ENCODE measurements at places on chromosomes 11 and 22. TPM values are rescaled to one million over a fixed set of nuclear protein-coding genes. Genes with fewer than 3 reads are reported as not detected.

DNA sequence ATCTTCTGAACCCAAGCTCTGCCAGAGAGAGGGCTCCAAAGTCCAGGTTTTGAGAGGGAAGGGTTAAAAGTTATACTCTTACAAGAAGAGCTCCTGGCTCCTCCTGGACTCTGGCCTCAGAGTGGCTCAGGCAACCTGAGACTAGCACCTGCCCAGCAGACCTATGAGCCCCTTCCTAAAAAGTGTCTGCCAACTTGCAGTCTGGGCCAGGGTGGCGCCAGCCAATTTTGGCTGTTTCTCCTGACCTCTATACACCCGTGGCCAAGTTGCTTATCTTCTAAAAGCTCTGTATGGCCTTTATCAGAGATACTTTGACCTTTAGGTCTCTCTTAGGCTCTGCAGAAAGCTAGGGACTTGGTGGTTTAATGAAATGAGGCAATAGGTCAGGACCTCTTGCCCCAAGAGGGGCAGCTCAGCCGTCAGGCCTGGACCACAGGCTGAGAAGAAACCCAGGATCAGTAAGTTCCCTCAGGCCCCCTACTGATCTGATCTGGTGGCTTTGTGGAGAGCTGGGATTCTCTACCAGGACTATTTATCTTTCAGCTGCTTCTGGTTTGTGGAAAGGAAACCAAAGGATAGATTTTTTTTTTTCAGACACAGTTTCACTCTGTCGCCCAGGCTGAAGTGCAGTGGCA is 10.3 kb upstream of the UCP3 start:
- no peak for DNase-seq
- no peak overlapping the region for H3K27ac ChIP-seq
- peaks cover 23% of the 10 kb centered on the region for H3K36me3 ChIP-seq
- peak overlapping the region; percentile 27 for H3K4me3 ChIP-seq
- H3K27me3 ChIP-seq, result no peaks in the 10 kb centered on the region

GRCh38 chr22:36469094-36469710 is 12.2 kb downstream of the TXN2 start:
- H3K27me3 ChIP-seq, result no peaks in the 10 kb centered on the region
- H3K4me3 ChIP-seq, result no peak overlapping the region
- no peak for DNase-seq
- no peak overlapping the region for H3K27ac ChIP-seq
- peaks cover 7% of the 10 kb centered on the region for H3K36me3 ChIP-seq
- peaks cover 21% of the 10 kb centered on the region for H3K4me1 ChIP-seq

DNA sequence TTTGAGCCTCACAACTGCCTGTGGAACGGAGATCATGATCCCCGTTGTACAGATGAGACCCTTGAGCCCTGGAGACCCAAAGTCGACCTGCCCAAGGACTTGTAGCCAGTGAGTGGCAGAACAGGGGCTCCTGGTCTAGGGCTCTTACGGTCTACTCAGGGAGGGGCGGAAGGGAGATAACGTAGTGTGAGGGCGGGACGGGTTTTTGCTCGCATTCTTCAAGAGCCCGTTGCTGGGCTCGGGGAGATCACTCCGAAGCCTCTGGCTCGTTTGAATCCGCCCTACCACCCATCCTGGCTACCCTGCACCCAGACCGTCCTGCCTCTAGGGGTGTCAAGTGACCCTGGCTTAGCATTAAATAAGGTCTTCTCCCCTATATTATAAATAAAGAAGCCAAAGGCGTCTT is 639 bp downstream of the CRY2 start:
- peak overlapping the region; percentile 77 for H3K4me3 ChIP-seq
- H3K27me3 ChIP-seq, result no peaks in the 10 kb centered on the region
- H3K4me1 ChIP-seq, result peaks cover 57% of the 10 kb centered on the region
- no peak overlapping the region for H3K27ac ChIP-seq
- H3K36me3 ChIP-seq, result no peaks in the 10 kb centered on the region

Gene OR51I1
- not detected for total RNA-seq

Gene KRTAP5-7
- not detected for total RNA-seq

DNA sequence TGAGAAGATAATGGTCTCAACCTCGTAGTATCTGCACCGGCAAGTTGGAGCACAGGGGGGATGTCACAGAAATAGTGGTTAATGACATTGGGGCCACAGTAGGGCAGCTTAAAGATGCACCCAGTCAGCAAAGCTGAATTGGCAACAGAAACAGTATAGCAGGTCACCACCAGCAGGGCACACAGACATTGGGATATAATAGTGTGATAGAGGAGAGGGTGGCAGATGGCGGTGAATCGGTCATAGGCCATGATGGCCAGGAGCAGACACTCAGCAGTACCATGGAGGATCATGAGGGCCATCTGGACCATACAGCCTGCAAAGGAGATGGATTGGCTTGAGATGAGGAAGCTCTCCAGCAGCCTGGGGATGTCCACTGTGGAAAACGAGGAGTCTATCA is 106.0 kb upstream of the OR9Q1 start:
- DNase-seq, result no peak
- no peak overlapping the region for H3K4me3 ChIP-seq
- H3K27ac ChIP-seq, result no peak overlapping the region

Gene CLDN5
- total RNA-seq, result 0.17 TPM

Gene PAMR1
- total RNA-seq, result not detected

- H3K4me1 ChIP-seq, result peaks cover 9% of the 10 kb centered on the region
- H3K4me3 ChIP-seq, result no peak overlapping the region
- no peak overlapping the region for H3K27ac ChIP-seq
- H3K36me3 ChIP-seq, result no peaks in the 10 kb centered on the region
Observed at GRCh38 chr11:69439127-69439526, 42.3 kb upstream of the LINC01488 start.

Gene SLCO2B1
- not detected for total RNA-seq

Gene CCND1
- total RNA-seq, result 1.3 TPM

GRCh38 chr11:58685973-58686722 is 45.6 kb downstream of the GLYAT start:
- no peak overlapping the region for H3K4me3 ChIP-seq
- peaks cover 3% of the 10 kb centered on the region for H3K27me3 ChIP-seq
- H3K27ac ChIP-seq, result no peak overlapping the region
- H3K4me1 ChIP-seq, result peaks cover 7% of the 10 kb centered on the region
- DNase-seq, result peak; percentile 31
- no peaks in the 10 kb centered on the region for H3K36me3 ChIP-seq

DNA sequence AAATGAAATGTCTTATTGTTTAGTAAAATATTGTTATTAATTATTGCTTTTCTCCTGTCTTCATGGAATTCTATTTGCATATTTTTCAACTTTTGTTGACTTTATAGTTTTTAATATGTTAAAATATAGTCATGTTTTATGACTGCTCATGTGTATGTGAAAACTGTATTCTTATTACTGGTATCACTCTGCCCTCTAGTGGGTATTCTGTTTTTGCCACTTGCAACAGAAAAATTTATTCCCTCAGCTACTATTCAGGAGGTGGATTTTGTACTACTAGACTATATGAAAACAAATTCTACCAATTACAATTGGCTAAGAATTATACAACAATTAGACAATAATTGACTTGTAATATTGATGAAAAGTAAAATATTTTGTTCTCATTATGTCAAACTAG is 45.0 kb downstream of the OR4C6 start:
- H3K4me3 ChIP-seq, result no peak overlapping the region

GRCh38 chr11:41121600-41121999 is 337.9 kb downstream of the LRRC4C start:
- H3K27me3 ChIP-seq, result no peaks in the 10 kb centered on the region
- H3K4me3 ChIP-seq, result no peak overlapping the region
- no peaks in the 10 kb centered on the region for H3K36me3 ChIP-seq
- no peak for DNase-seq
- no peak overlapping the region for H3K27ac ChIP-seq

GRCh38 chr11:78371221-78371891 is 46.3 kb downstream of the GAB2 start:
- H3K27me3 ChIP-seq, result no peaks in the 10 kb centered on the region
- H3K36me3 ChIP-seq, result no peaks in the 10 kb centered on the region
- H3K27ac ChIP-seq, result no peak overlapping the region

DNA sequence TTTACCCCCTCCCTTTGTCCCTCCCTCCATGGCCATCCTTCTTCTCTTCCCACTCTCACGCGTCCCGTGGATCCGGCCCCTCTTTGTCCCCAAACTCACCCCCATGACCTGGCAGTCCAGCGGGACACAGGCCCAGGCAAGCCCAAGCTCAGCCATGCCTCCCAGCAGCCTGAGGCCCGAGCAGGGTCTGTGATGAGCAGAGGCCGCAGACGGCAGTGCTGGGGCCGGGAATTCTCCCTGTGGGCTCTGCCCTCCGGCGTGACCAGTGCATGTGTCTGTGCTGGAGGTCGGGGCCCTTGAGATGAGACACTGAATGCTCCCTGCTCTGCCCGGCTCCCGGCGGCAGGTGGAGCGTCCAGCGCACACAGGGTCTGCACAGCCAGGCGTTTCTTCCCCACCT is 237.9 kb downstream of the BRD1 start:
- no peaks in the 10 kb centered on the region for H3K27me3 ChIP-seq
- H3K4me3 ChIP-seq, result no peak overlapping the region
- no peaks in the 10 kb centered on the region for H3K4me1 ChIP-seq
- H3K27ac ChIP-seq, result no peak overlapping the region

GRCh38 chr22:26393929-26394328 is 35.1 kb upstream of the ASPHD2 start:
- DNase-seq, result no peak
- no peak overlapping the region for H3K27ac ChIP-seq
- H3K4me1 ChIP-seq, result peaks cover 3% of the 10 kb centered on the region
- H3K27me3 ChIP-seq, result peaks cover 3% of the 10 kb centered on the region

DNA sequence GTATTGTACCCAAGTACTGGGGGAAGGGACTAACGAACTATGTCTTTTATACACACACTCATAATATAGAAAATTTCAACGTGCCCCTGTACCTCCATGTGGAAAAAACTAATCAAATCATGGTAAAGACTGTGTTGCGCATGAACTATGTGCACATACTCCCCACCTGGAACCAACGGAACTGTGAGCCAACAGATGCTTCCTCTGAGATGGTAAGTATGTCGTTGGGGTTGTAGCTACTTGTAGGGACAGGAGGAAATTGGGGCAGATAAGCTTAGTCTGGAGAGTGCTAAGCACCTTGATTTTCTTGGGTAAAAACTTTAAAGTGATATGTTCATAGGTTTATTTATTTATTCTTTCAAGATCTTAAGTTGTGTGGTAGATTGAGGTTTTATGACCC is 40.1 kb downstream of the GLYAT start:
- H3K4me3 ChIP-seq, result no peak overlapping the region
- no peak for DNase-seq
- H3K4me1 ChIP-seq, result no peaks in the 10 kb centered on the region

Gene OR5D13
- not detected for total RNA-seq

GRCh38 chr11:125123947-125124617 is 12.7 kb upstream of the TMEM218 start:
- peak; percentile 61 for DNase-seq
- no peaks in the 10 kb centered on the region for H3K36me3 ChIP-seq
- H3K4me3 ChIP-seq, result no peak overlapping the region
- H3K27me3 ChIP-seq, result peaks cover 15% of the 10 kb centered on the region
- peaks cover 6% of the 10 kb centered on the region for H3K4me1 ChIP-seq

- no peak overlapping the region for H3K4me3 ChIP-seq
- peaks cover 4% of the 10 kb centered on the region for H3K36me3 ChIP-seq
- no peak overlapping the region for H3K27ac ChIP-seq
- H3K4me1 ChIP-seq, result peaks cover 16% of the 10 kb centered on the region
- no peak for DNase-seq
Observed at GRCh38 chr22:46147471-46148267, 2.7 kb upstream of the PPARA start.

Gene APOL4
- 0.53 TPM for total RNA-seq

DNA sequence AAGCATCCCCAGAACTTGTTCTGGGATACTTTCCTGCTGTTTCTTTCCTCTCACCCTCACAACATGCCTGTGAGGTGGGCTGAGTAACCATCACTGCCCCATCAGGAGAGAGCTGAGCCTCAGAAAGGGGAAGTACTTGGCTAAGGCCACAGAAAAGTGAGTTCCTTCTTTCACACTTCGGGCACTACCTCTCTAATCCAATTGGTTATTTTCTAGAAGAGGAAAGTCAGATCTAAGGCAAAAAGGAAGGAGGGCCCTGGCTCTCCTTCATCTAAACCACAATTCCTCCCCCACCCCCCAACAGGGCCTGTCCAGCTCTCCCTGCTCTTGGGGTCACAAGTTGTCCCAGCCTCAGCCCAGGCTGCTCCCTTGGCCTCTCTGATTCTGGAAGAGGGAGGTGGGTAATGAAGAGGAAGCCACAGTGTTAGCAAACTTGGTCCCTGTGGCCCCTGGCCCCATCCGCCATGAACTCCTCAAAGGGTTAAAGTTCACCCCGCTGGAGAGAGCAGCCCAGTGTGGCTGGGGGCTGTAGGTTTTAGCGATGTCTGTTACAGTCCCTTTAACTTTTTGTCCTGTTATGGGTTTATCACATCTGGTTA is 34.0 kb downstream of the SLC22A12 start:
- no peak for DNase-seq
- H3K27me3 ChIP-seq, result no peaks in the 10 kb centered on the region
- H3K27ac ChIP-seq, result no peak overlapping the region
- no peaks in the 10 kb centered on the region for H3K36me3 ChIP-seq
- H3K4me3 ChIP-seq, result no peak overlapping the region
- H3K4me1 ChIP-seq, result peaks cover 2% of the 10 kb centered on the region

DNA sequence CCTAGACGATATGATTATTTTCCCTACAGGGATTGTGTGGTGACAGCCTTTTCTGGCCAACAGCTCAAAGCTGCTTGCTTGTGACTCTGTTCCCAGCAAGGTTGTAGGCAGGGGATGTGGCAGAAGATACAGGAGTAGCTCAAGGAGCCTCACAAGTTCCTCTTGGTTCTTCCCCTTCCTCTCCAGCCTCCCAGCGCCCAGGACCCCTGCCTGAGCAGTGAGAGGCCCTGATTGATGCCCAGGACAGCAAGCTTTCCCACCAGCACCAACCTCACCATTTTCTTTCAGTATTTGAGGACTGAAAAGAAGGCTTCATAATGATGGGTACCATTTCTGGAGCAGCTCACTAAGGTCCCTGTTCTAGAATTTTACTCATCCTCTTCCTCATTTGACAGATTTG is 248.0 kb downstream of the TENM4 start:
- no peak for DNase-seq
- no peaks in the 10 kb centered on the region for H3K36me3 ChIP-seq
- no peaks in the 10 kb centered on the region for H3K4me1 ChIP-seq
- no peak overlapping the region for H3K4me3 ChIP-seq

DNA sequence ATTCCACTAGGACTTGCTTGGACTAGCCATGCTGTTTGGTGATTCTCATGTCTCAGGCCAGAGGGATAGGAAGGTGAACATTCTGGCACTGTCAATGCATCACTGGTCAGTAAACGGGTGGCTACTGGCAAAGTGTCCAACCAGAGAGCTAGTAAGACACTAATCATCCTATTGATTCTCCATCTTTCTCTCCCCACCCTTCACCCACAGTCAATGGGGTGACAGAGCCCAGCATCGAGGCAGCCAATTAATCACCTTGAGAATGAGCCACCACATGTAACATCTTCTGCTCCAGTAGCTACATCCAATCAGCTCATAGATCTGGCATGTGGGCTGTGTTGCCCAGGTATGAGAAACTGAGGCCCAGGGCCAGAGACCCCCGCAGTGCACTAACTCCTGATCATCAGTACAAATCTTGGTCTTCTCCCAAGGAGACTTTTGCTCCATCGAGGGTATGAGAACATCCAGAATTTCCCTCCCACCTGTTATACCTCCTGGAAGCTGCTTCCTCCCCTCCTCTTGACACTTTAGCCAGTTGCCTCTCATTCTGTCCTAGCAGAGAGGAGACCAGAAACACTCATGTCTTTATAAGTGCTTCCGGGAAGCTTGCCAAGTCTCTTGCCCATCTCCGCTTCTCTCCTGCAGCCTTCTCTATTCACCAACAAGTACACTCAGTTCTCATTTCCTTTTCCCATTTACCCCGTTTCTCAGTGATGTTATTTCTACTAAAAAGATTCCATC is 17.0 kb downstream of the HTR3A start:
- no peak overlapping the region for H3K4me3 ChIP-seq
- no peaks in the 10 kb centered on the region for H3K36me3 ChIP-seq
- H3K4me1 ChIP-seq, result no peaks in the 10 kb centered on the region
- no peak for DNase-seq
- no peak overlapping the region for H3K27ac ChIP-seq
- peaks cover 21% of the 10 kb centered on the region for H3K27me3 ChIP-seq

Gene DDI1
- total RNA-seq, result not detected
